ENCODE measurements at places on chromosomes 2 and 18.
A peak's percentile ranks its signal among the peaks of the same experiment; 100 is the strongest.

- DNase-seq: peak; percentile 77
These were observed at the start of gene SLC4A3 for GRCh38 chr2:219627103-219628100. SLC4A3 (plus strand) TSS chr2:219627630; CDS start chr2:219627993, 363 bp downstream.

DNA sequence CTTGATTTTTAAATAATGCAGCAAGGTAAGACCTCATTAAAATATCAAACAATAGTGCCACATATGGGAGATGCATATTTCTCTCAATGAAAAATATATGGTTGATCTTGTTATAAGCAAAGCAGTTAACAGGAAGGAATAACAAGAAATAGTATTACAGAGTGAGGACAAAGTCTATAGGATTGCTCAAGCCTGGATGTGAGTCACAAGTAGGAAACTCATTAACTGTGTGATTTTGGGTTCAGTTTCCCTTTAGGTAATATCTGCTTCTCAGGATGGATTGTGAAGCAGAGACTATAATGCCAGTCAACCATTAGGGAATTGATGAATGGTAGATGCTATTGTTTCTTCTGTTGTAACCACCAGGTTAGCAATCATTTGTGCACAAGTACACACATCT lies 42.9 kb upstream of the SPHKAP start:
- DNase-seq: no peak

DNA sequence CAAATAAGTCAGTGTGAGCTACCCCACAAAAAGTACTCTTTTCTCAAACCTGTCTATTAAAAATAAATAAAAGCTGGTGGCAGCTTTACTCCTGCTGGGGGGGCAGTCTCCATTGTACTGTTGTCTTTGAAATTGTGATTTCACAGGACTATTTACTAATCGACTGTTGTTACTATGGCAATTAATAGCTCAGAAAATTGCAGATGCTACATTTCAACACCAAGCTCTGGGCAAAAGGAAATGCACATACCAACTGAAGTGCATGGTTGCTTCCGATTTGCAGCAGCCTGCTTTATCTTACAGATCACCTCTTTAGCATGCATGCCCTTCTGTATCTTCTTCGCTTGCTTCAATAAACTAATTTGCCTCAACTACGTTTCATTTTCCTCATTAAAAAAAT lies 117.6 kb upstream of the DAPL1 start:
- DNase-seq: no peak

DNA sequence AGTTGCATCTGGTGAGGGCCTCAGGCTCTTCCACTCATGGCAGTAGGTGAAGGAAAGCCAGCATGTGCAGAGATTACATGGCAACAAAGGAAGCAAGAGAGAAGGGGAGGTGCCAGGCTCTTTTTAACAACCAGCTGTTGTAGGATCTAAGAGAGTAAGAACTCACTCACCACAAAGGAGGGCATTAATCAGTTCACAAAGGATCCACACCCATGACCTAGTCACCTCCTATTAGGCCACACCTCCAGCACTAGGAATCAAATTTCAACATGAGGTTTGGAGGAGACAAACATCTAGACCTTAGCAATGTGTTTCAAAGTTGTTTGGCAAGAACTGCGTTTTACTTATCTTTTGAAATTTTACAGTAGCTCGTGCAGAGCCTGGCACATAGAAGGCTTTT lies 20.5 kb upstream of the REG3A start:
- no peak for DNase-seq

DNA sequence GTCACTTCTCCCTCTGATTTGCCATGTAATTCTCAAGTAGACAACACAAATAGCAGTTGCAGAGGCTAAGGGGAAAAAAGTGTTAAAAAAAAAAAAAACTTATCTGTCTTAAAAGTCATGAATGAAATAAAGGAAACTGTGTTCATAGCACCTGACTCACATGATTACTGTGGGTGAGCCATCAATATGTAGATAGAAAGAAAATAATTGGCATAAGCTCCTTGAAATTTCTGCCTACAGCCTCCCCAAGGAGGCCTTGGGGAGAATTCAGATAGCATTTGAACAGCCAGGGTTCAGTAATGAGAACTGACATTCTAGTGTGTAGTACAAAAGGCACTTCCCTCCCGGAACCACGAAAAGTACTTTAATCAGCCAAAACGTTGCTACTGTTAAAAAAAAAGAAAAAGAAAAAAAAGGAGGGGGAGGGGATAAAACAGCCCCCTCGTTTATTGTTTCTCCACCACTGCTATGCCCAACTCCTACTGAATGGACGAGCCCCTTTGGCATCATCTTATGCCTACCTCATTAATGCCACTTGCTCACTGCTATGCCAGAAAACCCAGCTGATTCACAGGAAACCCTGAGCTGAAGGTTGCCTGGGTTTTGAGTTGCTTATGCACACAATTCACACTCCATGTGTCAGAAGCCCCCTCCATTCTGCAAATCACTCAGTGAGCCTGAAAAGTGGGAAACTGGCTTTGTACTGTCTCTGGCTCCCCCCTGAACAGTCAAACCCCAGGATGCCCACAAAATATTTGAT lies 65.5 kb upstream of the KLF7 start:
- no peak for DNase-seq

GRCh38 chr2:69914950-69915945 lies at the start of gene MXD1:
MXD1 (plus strand) TSS chr2:69915109; CDS start chr2:69915331, 222 bp downstream.
- DNase-seq: no peak

GRCh38 chr2:239303711-239304532 lies 96.9 kb downstream of the HDAC4 start:
- no peak for DNase-seq

DNA sequence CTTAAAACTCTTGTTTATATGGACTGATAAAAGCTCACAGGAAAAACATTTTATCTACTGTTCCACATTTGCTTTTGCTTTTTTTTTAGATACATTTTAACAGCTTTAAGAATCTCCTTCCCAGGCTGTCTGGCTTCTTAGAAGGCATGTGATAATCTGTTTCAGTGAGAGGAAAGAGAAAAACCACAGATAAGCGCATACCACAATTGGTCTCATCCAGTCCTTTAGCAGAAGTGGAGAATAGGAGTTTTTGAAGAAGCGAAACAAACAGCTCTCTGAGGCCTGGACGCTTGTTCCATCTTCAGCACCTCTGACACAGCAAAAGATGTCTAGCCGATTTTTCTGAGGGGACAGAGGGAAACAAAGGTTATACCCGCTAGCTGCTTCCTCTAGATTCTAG lies 37.6 kb downstream of the RMC1 start:
- no peak for DNase-seq

DNA sequence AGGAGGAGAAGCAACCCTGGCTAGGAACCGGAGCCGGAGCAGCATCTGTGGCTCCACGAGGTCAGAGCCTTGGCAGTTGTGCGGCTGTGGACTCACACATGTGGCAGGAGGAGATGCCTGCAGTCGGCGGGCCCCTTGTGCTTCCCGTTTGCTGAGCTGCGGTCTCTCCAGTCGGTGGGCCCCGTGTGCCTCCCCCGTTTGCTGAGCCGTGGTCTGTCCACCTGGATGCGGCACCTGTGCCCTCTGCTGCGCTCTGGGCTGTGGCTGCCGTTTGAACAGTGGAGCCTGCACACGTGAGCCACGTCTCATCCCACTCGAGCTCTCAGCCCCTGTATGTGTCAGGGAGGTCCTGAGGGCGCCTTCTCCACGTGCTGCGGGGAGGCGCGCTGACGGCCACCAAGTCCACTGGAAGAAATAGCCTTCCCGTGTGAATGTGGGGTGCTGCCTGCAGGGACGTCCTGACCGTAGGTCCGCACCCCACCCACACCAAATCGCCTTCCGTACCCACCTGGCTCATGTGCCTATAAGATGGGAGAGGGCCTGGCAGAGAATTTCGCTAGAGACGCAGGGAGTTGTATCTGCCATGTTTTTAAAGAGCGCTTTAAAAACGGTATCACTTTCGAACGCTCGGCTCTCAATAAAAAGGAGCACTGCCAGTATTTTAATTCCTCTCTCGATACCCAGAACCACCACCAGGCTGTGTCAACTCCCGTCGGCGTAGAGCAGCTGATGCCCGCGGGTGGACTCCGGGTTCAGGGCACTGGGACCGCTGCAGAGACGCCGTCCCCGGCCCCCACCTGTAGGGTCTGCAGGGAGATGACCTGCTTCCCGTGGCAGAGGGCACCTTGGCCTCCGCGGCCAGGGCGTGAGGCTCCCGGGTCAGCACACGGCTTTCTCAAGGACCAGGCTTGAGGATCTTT lies 117.0 kb downstream of the NFATC1 start:
- DNase-seq: no peak

DNA sequence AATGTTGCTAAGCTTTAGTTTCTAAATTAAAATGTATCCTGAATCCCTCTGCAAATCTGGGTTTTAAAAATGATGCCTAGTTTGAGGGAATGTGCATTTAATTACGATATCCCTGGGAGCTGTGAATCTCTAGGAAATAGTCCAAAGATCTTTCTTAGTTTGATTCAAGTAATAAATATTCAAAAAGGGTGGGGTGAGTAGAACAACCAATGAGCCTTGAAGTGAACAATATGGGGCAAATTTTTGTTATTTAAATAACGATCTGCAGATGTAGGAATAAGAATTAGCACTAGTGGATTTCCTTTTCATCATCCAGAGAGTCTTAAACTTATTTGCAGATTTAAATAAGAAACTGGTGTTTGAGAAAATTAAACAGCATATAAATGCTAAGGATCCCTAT lies 106.3 kb downstream of the ACVR1 start:
- DNase-seq: no peak

GRCh38 chr2:133293544-133294353 lies 274.5 kb downstream of the NCKAP5 start:
- no peak for DNase-seq

- no peak for DNase-seq
These were observed 607.6 kb downstream of the LRP1B start for GRCh38 chr2:141523199-141523598.

DNA sequence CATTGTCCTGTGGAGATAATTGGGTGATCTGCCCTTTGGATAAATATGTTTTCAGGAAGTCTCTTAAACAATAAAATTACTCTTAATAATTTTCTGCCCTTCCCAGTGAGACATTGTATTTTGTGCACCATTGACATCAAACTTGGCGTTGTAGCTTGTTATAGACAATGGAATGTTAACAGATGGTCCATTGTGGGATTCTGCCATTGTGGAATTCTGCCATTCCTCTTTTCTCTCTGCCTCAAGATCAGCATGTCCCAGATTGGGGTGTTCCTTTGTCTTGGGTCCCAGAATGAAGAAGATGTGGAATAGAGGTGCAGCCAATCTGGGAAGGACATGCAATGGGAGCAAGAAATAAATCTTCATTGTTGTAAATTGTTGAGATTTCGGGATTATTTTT lies 15.1 kb upstream of the LDAH start:
- no peak for DNase-seq

DNA sequence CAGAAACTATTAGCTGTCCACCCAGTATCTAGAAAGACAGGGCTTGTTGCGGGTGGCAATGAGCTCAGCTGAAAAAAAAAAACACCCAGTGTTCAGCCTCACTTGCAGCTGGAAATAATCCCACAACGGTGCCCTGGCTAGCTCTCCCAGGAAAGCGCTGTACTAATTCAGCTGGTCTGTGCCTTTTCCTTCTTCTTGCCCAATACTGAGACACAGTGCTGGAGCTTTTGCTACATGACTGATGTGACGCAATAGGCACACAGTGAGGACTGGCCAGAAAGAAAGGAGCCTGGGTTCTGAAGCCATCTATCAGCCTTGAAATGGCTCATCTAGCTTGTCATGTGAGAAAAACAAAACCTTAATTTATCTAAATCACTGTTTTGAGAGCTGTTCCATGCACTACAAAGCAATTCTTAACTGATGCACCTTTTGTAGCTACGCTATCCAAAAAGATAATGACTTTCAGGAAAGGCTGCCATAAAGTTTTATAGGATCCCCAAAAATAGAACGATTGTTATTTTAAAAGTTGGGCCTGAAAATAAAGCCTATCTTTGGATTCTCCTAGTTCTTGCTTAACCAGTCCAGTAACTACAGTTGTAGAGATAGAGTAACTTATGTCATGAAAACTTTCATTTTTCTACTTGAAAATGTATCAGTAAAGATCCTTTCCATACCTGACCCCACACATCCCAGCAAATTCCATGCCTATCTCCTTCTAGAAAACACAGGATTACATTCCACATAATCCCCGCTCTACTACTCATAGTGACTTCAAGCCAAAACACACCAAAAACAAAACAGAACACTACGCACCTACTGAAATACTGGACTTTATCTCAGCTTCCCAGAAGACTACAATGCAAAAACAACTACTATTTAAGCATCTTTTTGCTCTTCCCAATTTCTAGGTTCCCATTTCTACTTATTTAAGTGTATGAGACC lies 15.9 kb downstream of the KIDINS220 start:
- no peak for DNase-seq

DNA sequence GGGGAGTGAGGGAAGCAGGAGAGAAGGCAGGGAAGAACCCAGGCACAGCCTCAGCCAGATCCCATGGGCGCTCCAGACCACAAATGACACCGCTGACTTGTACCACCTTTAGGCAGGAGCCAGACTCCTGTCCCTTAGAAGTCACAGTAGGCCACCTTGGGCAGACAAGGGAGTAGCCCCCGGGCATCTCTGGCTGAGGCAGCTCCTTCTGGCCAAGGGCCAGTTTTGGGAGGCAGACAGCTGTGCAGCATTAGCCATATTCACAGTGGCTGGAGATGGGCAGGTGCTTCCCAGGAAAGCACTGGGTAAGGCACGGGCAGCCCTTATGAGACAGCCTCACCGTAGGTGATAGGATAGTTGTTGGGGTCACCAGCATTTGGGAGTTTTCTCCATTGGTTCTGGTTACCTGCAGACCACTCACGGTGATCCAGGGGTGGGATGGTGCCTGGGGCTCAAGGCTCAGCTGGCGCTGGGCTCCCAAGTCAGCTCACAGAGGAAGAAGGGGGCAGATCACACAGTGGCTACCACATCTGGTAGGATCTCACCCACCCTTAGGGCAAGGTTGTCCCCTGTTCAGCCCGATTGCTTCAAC lies 2.1 kb downstream of the ASTL start:
- DNase-seq: no peak

- DNase-seq: no peak
These were observed 316.5 kb downstream of the CCDC178 start for GRCh38 chr18:33123862-33124518.

DNA sequence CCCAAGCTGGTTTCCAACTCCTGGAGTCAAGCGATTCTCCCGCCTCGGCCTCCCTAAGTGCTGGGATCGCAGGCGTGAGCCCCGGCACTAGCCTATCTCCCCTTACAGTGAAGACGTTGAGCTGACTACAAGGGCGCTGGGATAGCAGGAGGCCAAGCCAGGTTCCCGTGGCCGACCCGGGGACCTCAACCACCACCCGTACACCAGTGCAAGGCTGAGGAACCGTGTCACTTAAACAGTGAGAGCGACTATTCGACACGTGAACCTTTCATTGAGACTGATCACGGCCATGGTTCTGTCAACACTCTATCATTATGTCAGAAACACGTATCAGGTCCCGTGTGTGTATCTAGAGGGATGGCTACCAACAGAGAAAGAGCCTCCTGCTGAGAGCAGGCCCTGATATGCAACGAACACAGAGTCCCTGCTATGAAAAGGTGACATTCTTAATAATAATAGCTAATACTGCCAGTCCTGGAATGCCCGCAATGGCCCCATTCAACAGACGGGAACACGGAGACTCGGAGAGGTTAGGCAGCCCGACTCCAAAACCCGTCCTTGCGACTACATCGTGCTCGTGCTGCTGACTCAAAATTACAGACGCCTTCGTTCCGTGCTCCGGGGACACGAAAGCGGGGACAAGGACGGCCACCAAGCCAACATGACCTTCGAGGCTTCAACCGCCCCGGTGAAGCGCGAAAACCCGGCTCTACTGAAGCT lies 833 bp downstream of the AFG3L2 start:
- no peak for DNase-seq

Data from urothelium cell line (cell line).